CD4-positive, CD25-positive, alpha-beta regulatory T cell (primary cell): ENCODE measurements at places on chromosomes 12 and 14. TPM values are rescaled to one million over a fixed set of nuclear protein-coding genes. Genes with fewer than 3 reads are reported as not detected.

- H3K27me3 ChIP-seq: peaks cover 1% of the 10 kb centered on the region
- no peaks in the 10 kb centered on the region for H3K36me3 ChIP-seq
- H3K4me1 ChIP-seq: peaks cover 16% of the 10 kb centered on the region
- H3K4me3 ChIP-seq: no peak overlapping the region
Measured at GRCh38 chr12:7637615-7638014, 28.1 kb downstream of the APOBEC1 start.

ADAM21 gene
- total RNA-seq: not detected

GRCh38 chr12:6253278-6253677 is 53.1 kb downstream of the CD9 start:
- H3K4me1 ChIP-seq: no peaks in the 10 kb centered on the region
- DNase-seq: no peak
- no peak overlapping the region for H3K27ac ChIP-seq

DNA sequence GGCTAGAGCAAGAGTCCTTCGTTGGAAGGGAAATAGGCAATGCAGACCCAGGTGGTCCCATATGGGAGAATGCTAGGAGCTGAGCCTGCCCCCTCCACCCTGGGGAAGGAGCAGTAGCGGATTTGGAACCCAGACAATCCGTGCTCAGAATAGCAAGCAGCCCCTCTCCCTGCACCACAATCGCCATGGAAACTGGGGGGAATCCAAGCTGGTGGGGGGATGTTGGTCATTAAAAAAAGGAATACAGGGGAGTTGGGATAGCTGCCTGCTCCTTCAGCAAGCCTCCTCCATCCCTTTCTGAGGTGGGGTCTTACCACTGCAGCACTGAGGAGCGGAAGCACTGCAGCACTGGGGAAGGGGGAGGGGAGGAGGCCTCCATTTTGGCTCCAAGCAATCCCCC is 2.9 kb downstream of the RND1 start:
- no peak overlapping the region for H3K27ac ChIP-seq
- H3K36me3 ChIP-seq: no peaks in the 10 kb centered on the region
- H3K27me3 ChIP-seq: peaks cover 10% of the 10 kb centered on the region
- no peak overlapping the region for H3K4me3 ChIP-seq
- H3K4me1 ChIP-seq: peaks cover 9% of the 10 kb centered on the region

GRCh38 chr12:92062539-92063493 is 82.8 kb downstream of the BTG1 start:
- no peaks in the 10 kb centered on the region for H3K36me3 ChIP-seq
- no peak for DNase-seq
- no peaks in the 10 kb centered on the region for H3K27me3 ChIP-seq
- no peak overlapping the region for H3K4me3 ChIP-seq
- H3K27ac ChIP-seq: no peak overlapping the region

GRCh38 chr12:92722897-92723296 is 20.1 kb downstream of the PLEKHG7 start:
- H3K27ac ChIP-seq: no peak overlapping the region
- DNase-seq: no peak
- H3K4me1 ChIP-seq: no peaks in the 10 kb centered on the region
- H3K4me3 ChIP-seq: no peak overlapping the region

DNA sequence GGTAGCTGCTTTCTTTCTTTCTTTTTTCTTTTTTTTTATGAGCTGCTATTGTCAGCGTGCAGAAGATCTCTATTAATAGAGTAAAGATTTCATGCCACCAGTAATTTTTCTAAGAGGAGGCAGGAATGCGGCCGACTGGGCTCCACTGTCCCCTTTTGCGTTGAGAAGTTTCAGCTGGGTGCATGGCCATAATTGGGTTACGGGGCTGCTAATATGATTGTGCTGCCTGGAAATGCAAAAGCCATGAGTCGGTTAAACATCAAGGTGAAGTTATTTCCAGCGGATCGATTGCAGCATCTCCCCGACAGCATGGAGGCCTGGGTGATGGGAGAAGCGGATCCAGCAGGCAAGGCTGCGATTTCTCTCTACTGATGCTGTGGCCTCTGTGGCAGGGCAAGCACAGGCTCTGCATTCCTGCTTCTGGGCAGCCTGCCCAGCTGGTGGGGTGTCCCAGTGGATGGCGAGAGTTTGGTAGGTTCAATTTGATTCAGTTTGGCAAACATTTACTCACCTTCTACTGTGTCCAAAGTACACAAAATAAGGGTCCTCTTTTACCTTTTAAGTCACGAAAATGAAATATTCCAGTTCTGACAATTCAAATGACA is 54.4 kb upstream of the PRMT8 start:
- H3K27me3 ChIP-seq: no peaks in the 10 kb centered on the region
- DNase-seq: no peak
- H3K4me1 ChIP-seq: peaks cover 7% of the 10 kb centered on the region
- H3K27ac ChIP-seq: no peak overlapping the region

ACSM4 gene
- not detected for total RNA-seq

RERG gene
- total RNA-seq: not detected

SPPL3 gene
- 46.7 TPM for total RNA-seq

DNA sequence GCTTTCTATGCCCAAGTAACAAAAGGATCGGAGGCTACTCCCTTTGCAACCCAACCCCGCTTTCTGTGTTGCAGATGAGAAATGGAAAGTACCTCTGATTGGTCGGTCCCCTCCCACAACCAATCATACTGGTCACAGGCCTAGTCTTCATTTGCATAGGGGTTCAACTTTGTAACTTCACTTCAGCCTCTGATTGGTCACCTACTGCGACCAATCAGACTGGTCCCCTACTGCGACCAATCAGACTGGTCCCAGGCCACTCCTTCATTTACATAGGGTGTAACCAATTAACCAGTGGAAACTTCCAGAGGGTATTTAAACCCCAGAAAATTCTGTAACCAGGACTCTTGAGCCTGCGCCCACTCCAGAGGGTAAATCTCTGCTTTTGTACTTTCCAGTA is 906.4 kb upstream of the TMEM132C start:
- no peaks in the 10 kb centered on the region for H3K27me3 ChIP-seq
- H3K4me3 ChIP-seq: no peak overlapping the region
- no peak overlapping the region for H3K27ac ChIP-seq
- H3K4me1 ChIP-seq: no peaks in the 10 kb centered on the region
- DNase-seq: no peak

DNA sequence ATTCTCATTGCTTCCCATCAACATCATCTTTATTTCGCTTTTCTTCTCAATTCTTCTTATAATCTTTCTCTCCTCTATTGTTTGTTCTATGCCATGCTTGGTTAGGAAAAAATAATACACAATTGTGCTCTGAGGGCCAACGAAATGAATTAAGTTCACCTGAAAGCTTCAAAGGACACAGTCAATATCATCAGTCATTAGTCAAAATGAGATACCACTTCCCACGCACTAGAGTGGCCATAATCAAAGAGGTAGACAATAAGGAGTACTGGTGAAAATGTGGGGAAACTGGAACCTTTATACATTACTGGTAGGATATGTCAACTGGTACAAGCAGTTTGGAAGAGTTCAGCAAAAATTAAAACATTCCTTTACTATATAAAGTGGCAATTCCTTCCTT is 91.5 kb downstream of the TMTC1 start:
- H3K27ac ChIP-seq: no peak overlapping the region
- H3K36me3 ChIP-seq: no peaks in the 10 kb centered on the region
- no peak for DNase-seq
- H3K27me3 ChIP-seq: no peaks in the 10 kb centered on the region
- no peaks in the 10 kb centered on the region for H3K4me1 ChIP-seq
- H3K4me3 ChIP-seq: no peak overlapping the region

DNA sequence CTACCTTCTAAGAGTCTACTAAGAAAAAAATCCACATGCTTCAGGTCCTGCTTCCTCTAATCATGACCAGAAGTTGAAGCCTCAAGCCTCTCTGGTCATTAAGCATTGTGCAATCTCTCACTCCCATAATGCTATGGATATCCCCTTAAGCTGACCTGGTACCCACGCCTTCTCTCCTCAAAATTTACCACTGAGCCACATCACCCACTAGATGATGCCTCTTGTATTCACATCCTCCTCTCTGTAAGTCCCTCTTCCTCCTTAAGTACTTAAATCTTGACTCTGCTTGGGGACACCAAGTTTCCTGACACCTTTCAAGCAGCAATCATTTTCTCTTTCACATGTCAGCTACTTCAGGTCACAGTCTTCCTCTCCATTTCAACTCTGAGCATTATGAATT is 9.8 kb downstream of the GALNT4 start:
- no peaks in the 10 kb centered on the region for H3K27me3 ChIP-seq
- no peak for DNase-seq
- H3K4me1 ChIP-seq: no peaks in the 10 kb centered on the region
- no peaks in the 10 kb centered on the region for H3K36me3 ChIP-seq
- H3K4me3 ChIP-seq: no peak overlapping the region
- H3K27ac ChIP-seq: no peak overlapping the region
